Breast epithelium (tissue), 4 donors: ENCODE measurements at places on chromosomes 5 and 9. TPM values are rescaled to one million over a fixed set of nuclear protein-coding genes. Genes with fewer than 3 reads are reported as not detected.

DNA sequence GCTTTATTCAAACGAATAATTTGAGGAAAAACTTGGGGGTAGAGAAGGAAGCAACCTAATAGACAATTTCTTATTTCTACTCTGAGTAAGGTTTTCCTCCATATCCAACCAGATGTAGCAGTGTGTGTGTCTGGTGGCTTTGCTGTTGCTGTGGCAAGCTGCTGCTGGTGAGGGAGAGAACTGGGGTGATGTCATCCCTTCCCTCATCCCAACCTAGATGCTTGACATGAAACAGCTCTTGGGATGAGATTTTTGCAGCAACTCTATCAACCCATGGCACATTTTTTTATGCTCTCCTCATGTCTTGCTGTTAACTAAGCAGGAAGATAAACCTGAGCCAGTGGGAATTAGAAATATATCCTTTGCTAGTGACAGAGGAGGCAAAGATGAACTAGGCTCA is 135.8 kb downstream of the PCSK1 start:
- DNase-seq, result no peak

- DNase-seq, result no peak
Measured at GRCh38 chr9:1528456-1528855, 478.3 kb downstream of the DMRT2 start.

- no peak for DNase-seq
Measured at GRCh38 chr5:175363300-175363699, 80.7 kb downstream of the DRD1 start.

DNA sequence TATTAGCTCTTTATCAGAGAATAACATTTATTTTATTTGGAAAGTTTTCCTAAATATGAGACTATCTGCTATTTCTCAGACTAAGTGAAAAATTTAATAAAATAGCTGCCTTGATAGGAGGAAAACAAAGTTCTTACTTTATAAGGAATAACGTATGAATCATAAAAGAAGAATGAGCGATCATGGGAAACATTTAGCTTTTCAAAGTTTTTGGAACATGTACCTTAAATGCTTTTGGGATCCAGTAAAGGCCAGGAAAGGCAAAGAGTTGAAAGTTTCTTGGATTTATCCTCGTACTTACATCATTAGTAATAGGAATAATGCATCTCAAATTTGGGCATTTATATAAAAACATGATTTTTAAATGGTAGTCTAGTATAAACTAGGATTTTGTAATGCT is 19.4 kb downstream of the OGN start:
- no peak for DNase-seq

- peak; percentile 32 for DNase-seq
Measured at GRCh38 chr5:80238778-80239679, 16.8 kb downstream of the SERINC5 start.

DNA sequence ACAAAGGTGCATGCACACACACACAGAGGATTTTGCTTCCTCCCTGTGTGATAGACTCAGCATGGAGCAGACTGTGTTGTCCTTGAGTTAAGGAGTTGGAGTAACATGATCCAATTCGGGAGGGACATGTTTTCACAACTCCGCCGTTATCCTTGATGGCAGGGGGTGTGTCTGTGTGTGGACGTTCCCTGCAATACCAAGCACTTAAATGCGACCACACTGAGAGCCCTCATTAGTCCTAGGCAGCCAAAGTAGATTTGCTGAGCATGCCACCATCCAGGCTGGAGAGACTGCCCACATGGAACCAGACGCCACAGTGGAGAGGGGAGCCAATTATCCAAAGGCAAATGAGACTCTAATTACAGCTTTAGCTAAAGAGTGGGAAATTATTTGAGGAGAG is 140.1 kb downstream of the DOCK2 start:
- DNase-seq, result no peak

- no peak for DNase-seq
Measured at GRCh38 chr9:75797085-75797580, 93.3 kb upstream of the PCSK5 start.

- DNase-seq, result no peak
Measured at GRCh38 chr9:2525147-2525546, 96.4 kb upstream of the VLDLR start.

- no peak for DNase-seq
Measured at GRCh38 chr9:86667307-86667706, 280.0 kb downstream of the GAS1 start.

GRCh38 chr5:147040856-147041255 is 162.3 kb upstream of the PPP2R2B start:
- no peak for DNase-seq

GRCh38 chr5:145246961-145247744 is 588.0 kb downstream of the PRELID2 start:
- no peak for DNase-seq

GRCh38 chr5:147084702-147085101 is 150.1 kb upstream of the STK32A start:
- no peak for DNase-seq

DNA sequence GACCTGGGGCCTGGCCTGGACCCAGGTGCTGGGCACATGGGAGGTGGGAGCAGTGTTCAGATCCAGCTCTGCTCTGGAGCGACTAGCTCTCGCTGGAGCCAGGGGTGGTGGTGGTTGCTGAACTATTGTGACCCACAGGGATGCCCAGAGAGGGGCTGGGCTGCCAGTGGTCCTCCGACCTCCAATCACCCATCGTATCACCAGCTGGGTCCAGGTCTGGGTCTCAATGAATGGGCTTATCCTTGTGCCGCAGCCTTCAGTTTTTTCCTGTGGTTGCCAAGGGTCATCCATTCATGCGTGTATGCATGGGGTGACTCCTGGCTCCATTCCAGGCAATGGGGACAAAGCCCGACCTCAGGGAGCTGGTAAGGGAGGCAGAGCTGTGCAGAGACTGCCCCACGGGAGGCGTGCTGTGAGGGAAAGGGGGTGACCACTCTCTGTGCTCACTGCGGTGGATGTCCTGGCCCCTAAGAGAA is 68.6 kb upstream of the RNF130 start:
- peak; percentile 10 for DNase-seq

- DNase-seq, result no peak
Measured at GRCh38 chr9:3842839-3843238, 317.0 kb upstream of the RFX3 start.

DNA sequence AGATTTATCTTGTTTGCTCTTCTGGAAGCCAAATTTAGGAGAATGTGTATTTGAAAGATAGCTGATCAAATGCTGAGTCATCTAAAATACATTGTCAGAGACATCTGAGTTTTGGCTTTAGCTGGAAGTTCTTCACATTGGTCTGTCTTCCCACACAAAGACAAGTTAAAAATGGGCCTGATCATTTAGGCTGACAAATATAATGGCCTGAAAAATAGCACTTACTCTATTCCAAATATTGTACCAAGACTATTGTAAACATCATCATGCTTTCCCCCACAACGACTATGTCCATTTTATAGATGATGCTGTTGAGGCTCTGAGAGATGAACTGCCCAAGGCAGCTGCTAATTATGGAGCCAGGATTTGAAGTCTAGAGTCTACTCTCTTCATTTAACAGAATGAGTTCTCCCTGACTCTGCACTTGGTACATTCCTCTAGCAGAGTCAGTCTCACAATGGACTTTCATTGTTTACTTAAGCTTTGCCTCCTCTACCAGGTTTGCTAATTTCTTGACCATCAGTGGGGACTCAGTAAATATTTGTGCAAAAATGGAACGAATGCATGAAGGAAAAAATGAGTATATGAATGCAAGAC is 619.4 kb upstream of the KLF4 start:
- no peak for DNase-seq

Gene CAMSAP1
- total RNA-seq, result 29.0 TPM

Gene KIAA0825
- 5.9 TPM for total RNA-seq

Gene EMB
- 24.1 TPM for total RNA-seq

Gene RARS1
- 106 TPM for total RNA-seq

Gene NR3C1
- 122 TPM for total RNA-seq
